ENCODE measurements at places on chromosomes 5 and 9. TPM values are rescaled to one million over a fixed set of nuclear protein-coding genes. Genes with fewer than 3 reads are reported as not detected.
A peak's percentile ranks its signal among the peaks of the same experiment; 100 is the strongest.

- DNase-seq: peak; percentile 68
Measured at GRCh38 chr9:96523374-96523773, 73.4 kb downstream of the HABP4 start.

DNA sequence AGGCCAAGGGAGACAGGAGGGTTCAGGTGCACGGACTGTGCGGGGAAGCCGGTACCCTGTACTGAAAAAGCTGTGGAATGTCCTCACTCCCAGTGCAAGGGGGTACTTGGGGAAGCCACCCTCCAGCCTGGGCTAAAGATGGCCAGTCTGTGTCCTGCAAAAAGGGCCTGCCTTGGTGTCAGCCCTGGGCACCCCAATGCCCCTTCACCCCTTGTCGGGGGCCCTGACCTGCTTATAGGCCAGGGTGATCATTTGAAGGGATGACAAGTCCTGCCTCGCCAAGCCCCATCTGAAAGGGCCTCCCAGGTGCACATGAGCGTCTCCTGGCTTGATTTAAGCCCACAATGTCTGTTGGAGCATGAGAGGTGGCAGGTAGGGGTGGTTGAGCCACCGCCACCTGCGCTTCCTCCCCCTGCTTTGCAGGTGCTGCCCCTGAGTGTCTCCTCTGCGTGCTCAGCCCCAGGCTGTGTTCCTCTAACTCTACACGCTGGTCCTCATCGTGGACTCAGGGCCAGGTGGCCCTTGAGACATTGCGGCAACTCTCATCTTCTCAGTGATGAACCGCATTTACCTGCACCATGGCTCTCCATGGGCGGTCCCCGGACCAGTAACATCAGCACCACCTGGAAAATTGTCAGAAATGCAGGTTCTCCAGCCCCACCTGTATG lies 97.0 kb downstream of the ANKRD33B start:
- DNase-seq: no peak

- DNase-seq: peak; percentile 58
Measured at GRCh38 chr9:77177894-77178794, 810 bp downstream of the VPS13A start.

DNA sequence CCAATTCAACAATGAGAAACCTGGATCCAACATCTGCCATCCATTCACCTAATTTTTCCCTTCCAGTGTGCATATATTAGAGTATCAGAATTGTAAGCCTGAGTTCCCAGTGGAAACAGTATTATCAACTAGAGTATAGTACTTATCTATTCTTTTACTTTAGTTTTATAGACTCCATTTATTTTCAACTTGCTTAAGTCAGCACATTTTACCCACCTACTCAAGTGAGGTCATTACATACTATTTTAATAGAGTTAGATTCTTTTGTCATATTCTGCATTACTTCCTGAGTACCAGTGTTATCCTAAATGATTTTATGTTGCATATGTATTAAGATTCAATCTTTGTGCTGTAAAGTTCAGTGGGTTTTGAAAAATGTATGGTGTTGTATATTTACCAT lies 1393.3 kb downstream of the MAT2B start:
- no peak for DNase-seq

- no peak for DNase-seq
Measured at GRCh38 chr5:45277860-45278259, 418.3 kb downstream of the HCN1 start.

DNA sequence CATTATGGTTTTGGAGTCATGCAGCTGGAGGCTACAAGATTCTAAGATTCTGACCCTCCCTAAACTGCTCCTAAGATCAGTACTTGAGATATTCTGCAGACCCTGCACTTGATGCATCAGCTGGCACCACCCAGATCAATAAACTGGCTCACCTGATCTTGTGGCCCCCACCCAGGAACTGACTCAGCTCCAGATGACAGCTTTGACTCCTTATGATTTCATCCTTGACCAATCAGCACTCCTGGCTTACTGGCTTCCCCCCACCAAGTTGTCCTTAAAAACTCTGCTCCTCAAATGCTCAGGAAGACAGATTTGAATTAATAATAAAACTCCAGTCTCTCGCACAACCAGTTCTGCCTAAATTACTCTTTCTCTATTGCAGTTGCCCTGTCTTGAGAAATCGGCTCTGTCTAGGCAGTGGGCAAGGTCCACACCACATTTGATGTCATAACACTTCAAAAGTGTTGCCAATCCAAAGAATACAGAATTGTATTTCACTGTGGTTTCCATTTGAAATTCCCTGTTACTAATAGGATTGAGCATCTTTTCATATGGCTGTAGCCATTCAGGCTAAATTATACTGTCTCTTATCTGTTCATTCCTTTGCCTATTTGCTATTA lies 14.8 kb upstream of the SLC30A5 start:
- DNase-seq: no peak

The PRLR gene
- 0.86 TPM for total RNA-seq

GRCh38 chr9:109036744-109037680 lies 23.7 kb upstream of the CTNNAL1 start:
- DNase-seq: no peak

All from Right ventricle myocardium superior (tissue), 1 donor.